Jurkat, Clone E6-1 (cell line): ENCODE measurements at places on chromosomes 5 and 9.

DNA sequence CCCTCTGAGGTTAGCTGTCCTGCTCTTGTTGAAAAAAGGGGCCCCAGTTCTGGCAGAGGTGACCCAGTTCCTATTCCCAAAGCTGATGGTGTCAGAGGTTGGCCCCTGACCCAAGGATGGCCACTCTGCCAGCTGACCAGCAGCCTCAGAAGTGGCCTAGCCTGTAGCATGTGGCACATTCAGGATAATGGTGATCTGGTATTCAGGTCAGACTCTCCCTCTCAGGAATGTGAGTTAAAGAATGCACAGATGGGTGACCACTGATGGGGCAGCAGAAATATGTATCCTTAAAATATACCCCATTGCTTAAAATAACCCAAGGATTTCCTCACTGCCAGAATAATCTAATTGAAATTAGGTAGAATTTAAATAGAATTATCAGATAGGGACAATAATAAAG, 369.2 kb downstream of the SEMA5A start:
- DNase-seq = no peak

GRCh38 chr5:57947181-57947580, 464.6 kb upstream of the ACTBL2 start:
- DNase-seq = no peak

- no peak for DNase-seq
Measured at GRCh38 chr5:67453111-67453905, 256.7 kb upstream of the CD180 start.

DNA sequence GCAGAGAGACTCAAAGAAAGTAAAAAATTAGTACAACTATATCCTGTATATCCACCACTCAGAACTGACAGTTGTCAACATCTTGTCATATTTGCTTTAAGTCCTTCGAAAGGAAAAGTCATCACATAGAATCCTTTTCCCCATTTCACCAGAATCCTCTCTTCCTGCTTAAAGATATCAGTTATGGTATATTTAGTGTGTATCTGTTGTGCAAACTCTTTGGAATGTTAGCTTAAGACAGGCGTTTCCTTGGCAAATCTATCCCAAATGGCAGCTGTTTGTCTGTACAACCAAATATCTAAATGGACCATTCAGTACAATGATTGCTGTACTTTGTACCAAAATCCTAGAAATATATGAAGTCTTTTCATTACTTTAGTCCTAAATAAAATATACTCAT, 98.5 kb downstream of the ITGA1 start:
- DNase-seq = no peak

GRCh38 chr5:140595538-140596300, 31.1 kb downstream of the SLC35A4 start:
- no peak for DNase-seq

GRCh38 chr5:8913522-8913921, 632.4 kb downstream of the SEMA5A start:
- DNase-seq = no peak

- no peak for DNase-seq
Measured at GRCh38 chr5:149224282-149224681, 47.4 kb upstream of the AFAP1L1 start.

- DNase-seq = no peak
Measured at GRCh38 chr5:136114414-136115125, 18.1 kb upstream of the SMAD5 start.

DNA sequence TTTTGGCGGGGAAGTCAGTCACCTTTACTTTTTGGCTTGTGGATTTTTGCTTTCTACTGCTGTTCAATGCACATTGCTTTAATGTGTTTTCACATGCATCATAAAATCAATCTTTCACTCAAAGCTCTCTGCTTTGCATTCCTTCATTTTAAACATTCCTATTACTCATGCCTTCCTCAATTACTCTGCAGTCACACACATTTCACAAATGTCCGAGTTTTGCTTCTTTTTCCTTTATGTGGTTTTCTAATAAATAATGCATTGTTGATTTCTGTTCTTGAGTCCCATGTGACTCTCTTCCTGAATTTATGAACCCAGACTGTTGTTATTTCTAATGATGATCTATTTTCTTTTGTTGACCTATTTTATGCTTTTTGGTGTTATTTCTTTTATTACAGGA, 82.3 kb upstream of the EPB41L4B start:
- no peak for DNase-seq
